ENCODE measurements at places on chromosomes 11 and 22.

DNA sequence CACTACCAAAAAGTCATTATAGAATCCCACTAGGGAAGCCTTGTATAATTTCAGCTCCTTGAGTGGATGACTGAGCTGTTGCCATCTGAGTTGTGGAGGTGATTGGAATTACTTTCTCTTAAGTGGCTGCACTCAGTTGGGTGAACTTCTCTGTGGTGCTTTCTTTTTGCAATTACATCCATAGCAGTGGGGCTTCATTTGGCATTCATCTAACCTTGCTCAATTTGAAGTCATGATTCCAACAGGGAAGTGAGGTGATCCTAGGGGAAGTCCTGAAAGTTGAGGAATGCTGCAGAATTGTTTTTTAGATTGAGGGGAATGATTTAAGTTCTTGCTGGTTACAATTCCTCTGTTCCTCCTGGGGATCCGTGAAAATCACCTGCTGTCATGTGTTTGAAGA, 39.6 kb downstream of the ARHGAP42 start:
- no peak for DNase-seq

- no peak for DNase-seq
Observed at GRCh38 chr11:37171451-37171850, 573.4 kb upstream of the RAG2 start.

GRCh38 chr11:112627588-112628045, 333.6 kb upstream of the NCAM1 start:
- DNase-seq = no peak

GRCh38 chr11:71489311-71490043, 36.5 kb downstream of the NADSYN1 start:
- no peak for DNase-seq

DNA sequence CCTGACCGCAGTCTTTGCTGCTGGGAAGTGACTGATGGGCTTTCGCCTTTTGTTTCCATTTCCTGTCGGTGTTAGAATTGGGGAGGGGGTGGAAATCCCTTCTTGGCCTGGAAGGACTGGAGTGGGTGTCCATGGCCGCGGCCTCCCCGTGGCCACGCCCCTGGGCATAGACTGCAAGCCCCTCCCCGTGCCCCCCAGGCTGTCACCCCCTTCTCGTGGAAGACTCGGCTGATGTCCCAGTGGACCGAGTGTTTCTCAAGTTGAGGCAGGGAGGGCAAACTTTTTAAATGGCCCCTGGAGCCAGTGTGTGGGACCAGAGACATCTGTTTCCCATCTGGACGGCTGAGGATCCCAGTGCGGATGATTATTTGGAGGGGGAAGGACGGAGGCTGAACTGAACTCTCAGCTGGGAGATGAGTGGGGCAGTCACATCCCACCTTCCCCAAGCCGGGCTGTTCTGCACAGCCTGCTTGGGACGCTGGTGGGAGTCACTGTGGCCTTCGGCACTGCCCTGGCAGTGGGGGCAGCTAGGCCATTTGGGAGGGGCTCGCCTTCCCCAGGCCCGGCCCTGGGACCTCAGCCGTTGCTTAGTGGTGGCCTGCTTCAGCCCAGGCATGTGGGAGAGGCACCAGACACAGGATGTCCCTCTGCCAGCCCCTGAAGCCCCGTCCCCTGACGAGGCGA, 1.6 kb downstream of the CD81 start:
- no peak for DNase-seq

- no peak for DNase-seq
Observed at GRCh38 chr22:33116841-33117547, 58.8 kb upstream of the SYN3 start.

DNA sequence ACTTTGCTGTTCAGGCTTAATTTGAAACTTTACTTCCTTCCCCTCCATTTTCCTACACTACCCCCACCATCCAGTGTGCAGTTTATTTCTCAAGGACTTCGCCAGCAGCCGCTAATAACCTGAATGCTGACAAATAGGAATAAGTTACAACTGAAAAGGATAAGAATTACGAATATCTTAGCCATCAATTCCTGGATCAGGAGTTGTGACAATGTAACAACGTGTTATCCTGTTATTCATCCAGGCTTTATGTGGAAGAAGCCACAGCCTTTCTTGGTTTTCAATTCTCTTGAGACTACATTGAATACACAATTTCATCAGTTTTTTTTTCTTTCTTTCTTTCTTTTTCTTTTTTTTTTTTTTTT, 5.9 kb downstream of the HBG1 start:
- DNase-seq = no peak

DNA sequence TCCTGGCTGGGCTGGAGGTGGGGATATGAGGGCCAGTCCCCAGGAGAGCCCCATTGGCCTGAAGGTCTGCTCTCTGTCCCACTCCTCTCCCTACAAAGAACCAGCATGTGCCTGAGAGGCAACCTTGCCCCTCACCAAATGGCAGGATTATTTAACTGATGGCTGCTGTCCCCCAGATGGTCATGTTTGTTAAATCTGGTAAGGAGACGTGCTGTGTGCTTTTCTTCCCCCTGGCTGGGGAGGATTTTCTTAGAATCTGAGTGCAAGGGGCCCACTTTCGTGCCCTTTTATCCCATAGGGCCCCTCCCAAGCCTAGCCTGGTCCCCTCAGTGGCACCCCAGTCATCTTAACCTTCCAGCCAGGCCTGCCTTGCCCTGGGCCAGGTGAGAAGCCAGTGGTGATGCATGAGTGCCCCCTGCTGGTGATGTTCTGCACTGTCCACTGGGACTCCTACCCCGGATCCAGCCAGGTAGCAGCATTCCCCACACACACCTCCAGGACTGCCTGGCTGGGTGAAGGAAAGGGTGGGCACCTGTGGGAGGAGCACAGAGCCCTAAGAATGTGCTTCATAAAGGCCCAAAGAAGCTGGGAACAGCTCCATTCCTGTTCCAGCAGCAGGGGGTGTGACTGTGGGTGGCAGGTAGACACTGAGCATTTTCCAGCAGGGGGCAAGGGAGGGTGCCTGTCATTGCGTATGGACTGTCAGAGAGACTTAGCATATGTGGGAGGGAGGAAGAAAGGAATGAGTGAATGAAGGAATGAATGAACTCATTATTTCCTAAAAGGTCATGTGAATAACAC, 28.9 kb downstream of the MFNG start:
- DNase-seq = no peak

GRCh38 chr11:31996159-31996881, 94.6 kb upstream of the RCN1 start:
- no peak for DNase-seq

- DNase-seq = no peak
Observed at GRCh38 chr11:43788421-43788820, 92.2 kb upstream of the ALKBH3 start.

- no peak for DNase-seq
Observed at GRCh38 chr11:67278939-67279588, 10.0 kb upstream of the ANKRD13D start.

- peak; percentile 96 for DNase-seq
Observed at GRCh38 chr11:33690290-33691065, 10.1 kb downstream of the C11orf91 start.

- DNase-seq = no peak
Observed at GRCh38 chr11:67312187-67313021, 9.1 kb downstream of the SSH3 start.

Data from AG09309 (cell line).